ENCODE measurements at places on chromosomes 3 and 15.

DNA sequence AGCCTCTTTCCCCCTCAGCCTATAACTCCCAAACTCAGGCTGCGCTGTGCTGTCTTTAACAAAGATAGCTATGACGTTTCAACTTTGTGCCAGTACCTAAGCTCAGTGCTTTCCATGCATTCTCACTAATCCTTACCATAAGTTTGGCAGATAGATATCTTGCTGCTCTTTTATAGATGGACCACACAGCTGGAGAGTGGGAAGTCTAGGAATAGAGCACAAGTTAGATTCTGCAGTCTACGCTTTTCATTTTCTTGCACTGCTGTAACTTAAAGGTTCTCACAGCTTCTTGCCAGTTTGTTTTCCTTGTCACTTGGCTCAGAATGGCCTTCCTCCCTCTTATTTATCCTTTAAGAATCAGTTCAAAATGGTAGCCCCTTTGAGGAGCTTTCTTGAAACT is 468.8 kb downstream of the CNTN4 start:
- no peak for DNase-seq

DNA sequence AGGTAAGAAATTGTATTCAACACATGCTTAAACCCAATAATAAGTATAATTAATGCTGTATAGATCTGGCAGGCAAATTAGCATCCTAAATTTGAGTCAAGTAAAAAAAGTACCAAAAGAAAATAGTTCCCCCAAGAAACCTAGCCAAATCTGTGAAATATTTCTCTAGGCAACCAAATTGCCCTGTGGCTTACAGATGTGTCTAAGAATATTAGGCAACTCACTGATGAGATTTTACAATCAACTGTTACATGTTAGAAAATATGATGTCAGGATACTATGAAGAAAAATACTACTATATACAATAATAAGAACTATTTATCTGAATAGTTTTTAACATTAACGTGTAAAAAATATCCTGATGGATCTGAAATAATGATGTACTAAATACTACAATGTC is 397.1 kb downstream of the TIGIT start:
- no peak for DNase-seq

DNA sequence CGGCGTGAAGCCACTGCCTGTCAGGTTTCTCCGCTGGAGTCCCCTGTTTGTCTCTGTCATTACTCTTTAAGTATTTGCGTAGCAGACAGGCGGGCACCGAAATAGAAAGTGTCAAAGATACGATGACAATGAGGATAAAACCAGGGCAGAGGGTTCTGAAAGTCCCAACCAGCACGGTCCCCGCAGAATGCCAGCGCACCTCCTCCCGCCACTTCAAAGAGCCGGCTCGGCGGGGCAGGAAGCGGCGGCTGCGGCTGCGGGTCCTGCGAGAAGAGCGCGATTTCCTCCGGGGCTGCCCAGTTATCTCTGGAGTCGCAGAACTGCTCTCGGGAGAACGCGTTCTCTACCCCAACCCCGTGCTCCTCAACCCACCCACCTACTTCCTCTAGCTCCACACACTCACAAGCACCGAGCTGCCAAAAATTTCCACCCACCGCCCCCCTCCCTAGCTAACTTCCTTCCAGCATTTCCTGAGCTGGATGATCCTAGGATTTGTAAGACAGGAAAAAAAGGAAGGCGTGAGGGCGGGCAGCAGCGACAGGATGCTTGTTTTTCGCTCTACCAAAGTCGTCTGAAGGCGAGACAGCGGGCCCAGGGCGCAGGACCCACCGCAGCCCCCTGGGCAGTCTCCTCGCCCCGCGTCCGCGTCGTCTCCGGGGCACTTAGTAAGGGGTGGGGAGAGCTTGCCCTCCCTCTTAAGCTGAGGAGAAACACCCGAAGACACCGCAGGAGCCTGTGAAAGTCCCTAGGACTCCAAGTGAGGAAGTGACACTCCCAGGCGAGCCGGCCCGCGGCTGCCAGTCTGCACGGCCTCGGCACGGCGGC is at the start of gene ARHGAP31:
Gene ARHGAP31, plus strand, starts transcription at position 513 of the 825 bp plus-strand sequence. CDS start 522 bp downstream, outside the sequence.
- no peak for DNase-seq

GRCh38 chr3:20186600-20187004 is 596 bp upstream of the SGO1 start:
- DNase-seq: no peak

DNA sequence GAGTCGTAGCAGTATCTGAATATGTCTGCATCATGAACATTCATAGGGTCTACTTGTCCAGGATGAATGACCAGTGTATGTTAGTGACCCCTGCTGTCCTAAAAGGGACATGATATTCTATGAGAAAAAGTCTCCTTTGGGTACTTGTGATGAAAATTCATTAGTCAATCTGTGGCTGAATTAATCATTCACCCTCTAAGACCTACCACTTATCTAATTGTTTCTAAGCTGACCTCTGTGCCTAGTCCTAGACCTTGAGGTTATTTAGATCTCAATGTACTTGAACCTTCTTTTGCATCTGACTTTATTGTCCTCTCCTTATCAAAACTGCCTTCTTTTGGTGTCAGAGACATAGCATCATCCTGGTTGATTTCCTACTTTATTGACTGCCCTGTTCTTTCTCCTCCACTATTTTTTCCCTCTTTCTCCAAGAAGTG is 799.3 kb downstream of the DIPK2A start:
- no peak for DNase-seq

GRCh38 chr15:42344763-42345162 is 14.5 kb upstream of the CAPN3 start:
- DNase-seq: no peak

GRCh38 chr3:86029590-86029989 is 961.4 kb downstream of the VGLL3 start:
- no peak for DNase-seq

- no peak for DNase-seq
Observed at GRCh38 chr3:71317749-71318457, 265.6 kb downstream of the FOXP1 start.

GRCh38 chr3:195583831-195584542 is at the start of gene APOD:
APOD (minus strand) TSS chr3:195583940; CDS start chr3:195579461, 4,479 bp downstream.
- DNase-seq: peak; percentile 63

- DNase-seq: no peak
Observed at GRCh38 chr3:13574798-13575451, 26.0 kb downstream of the FBLN2 start.

DNA sequence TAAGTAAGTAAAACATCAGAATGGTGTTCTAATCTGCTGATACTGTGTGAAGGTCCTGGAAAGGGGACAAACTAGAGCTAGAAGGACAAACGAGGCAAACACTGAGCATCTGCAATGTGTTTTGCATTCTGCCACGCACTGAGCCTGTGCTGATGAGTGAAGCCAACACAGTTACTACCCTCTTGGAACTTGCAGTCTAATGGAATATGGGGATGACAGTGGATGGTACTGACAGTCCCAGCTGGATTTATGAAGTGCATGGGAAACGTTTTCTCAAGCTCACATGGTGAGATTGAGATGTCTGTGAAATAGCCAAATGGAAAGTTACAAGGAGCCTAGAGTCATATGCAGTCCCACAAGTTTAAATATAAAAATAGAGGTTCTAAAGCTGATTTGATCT is 86.6 kb downstream of the FOXB1 start:
- no peak for DNase-seq

DNA sequence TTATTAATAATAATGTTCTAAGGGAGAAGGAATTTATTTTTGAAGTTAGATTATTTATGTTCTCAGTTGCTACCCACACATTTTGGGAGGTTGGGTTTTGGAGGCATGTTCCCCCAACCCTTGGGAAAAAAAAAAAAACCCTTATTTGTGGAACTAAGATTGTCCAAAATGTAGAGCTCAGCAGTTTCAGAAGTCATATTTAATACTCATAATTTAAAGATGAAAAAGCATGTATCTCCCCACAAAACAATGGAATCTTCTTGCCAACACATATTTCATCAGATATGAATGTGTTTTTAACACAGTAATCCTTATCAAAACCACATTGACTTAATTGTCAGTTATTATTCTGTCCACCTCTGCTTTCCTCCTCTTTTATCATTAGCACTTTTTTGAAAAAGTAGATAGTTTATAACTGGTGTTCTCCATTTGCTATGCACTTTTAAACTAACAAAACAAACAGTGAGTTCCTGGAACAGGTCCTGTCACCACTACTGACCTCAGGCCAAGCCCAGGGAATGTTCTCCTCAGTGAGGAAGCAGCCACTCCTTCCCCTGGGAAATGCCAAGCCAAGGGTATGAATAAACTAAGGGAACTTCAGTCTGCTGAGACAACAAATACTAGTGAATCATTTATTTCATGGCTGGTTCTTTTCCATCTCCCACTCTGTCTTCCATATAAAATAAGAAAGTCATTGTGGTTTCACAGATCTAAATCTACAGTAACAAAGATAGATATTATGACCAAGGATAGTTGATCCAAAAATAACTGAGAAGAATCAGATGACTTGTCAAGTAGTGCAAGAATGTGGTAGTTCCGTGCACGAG is 414.4 kb upstream of the ALCAM start:
- DNase-seq: no peak

DNA sequence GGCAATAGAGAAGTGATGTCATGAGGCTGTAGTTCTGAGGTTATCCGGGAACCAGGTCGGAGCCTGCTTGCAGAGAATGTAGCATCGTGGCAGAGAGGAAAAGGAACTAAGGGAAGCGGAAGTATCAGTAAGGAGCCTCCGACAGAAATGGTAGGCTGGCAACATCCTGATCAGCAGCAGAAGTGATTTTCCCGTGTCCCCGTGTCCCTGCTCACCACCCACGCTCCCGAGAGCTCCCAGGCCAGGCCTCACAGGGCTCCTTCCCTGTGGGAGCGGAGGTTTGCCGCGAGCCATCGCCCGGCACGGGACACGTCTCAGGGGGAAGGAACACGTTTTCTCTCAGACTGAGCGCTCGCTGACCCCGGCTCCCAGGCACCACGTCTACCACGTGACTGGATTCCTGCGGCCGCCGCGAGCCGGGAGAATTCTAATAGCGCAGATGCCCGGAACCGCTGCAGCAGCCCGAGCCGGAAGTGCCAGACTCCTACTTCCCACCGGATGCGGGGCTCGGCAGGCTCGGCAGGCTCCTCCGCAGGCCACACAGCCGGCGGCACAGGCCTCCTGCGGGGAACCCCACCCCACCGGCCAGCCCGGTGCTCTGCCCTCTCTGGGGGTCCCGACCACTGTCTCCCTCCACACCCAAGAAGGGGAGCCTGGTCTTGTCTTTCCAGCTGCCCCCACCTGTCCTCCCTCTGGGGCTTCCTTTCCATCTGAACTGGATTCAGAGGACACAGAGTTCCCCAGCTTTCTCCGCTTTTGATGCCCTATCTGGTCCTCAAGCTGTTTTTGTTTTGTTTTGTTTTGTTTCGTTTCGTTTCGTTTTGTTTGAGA is 99.3 kb downstream of the BDH1 start:
- no peak for DNase-seq
